Panc1 (cell line): ENCODE measurements at places on chromosomes 1 and 21. TPM values are rescaled to one million over a fixed set of nuclear protein-coding genes. Genes with fewer than 3 reads are reported as not detected.

PIK3R3 gene
- 36.3 TPM for total RNA-seq

TTC39A gene
- 8.3 TPM for total RNA-seq

CFAP74 gene
- total RNA-seq: not detected

FAM229A gene
- 6.7 TPM for total RNA-seq

NR0B2 gene
- 5.2 TPM for total RNA-seq

TP73 gene
- total RNA-seq: 4.7 TPM

AADACL3 gene
- total RNA-seq: not detected

TRIM17 gene
- 1.2 TPM for total RNA-seq

DNA sequence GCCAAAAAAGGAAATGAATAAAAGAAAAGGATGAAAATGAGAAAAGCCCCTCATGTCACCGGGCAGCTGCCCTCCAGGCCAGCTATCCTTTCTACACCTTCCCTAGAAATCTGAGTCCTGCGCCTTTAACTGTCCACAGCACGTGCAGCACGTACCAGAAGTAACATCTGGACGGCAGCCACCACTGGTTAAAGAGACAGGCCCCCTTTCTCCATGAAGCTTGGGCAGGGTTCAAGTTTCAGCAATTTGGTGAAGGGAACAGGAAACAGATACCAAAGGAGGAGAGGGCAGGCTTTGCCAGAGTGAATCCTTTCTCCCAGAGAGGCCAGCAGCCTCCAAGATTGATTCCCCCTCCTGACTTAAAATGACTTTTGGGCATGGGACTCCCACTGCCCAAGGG lies 3.6 kb upstream of the KIAA2013 start:
- DNase-seq: no peak

GRCh38 chr21:34018185-34018584 lies 55.2 kb upstream of the MRPS6 start:
- no peak for DNase-seq

DNA sequence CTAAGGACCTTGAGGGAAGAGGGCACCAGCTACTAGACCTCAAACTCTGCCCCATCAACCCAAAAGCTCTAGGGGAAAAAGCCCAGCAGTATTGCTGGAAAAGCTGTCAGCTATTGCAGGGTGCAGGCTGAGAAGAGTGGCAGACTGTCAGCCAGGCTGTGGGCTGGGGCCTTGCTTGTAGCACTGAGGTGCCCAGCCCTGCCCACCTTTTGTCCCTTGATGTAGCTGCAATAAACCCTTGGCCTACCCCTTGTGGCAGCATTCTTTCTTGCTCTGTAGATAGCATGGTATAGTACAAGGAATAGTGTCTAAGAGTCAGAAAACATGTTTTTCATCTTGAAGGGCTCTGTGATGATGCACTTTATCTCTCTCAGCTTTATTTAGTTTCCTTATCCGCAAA lies 39.4 kb downstream of the CDC14A start:
- no peak for DNase-seq

DNA sequence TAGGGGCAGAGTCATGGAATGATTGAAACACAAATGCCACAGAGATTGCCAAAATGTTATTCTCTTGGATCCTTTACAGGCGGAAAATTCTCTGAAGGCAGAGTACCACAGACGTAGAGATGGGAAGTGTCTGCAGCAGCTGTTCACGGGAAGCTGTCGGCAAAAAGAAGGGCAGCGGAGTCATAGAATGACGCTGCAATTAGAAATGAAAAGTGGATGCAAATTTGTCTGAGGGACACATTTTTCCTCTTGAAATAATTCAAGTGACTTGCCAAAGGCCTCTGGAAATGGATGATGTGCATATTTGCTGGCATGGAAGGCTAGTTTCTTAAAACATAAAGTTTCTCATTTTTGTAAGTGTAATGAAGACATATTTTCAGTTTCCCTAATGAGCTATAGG lies 77.5 kb upstream of the PLD5 start:
- DNase-seq: no peak

DNA sequence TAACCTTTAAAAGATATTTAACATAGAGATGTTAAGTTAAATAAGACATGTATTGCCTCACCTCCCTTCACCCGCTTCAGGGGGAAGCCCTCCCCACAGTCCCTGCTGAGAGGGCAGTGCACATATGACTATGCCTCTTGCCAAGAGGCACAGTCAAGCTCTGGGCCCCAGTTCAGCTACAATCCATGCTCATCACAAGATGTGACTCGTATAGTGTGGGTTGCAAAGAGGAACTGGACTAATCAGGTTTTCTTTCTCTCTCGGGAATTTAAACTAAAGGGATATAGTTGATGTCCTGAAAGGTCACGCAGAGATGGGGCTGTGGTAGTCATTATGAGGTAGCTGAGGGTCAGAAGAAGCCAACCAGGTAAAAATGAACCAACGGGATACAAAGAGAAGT lies 35.6 kb downstream of the LYST start:
- DNase-seq: no peak

GRCh38 chr1:232684371-232685105 lies 54.6 kb upstream of the SIPA1L2 start:
- DNase-seq: no peak

DNA sequence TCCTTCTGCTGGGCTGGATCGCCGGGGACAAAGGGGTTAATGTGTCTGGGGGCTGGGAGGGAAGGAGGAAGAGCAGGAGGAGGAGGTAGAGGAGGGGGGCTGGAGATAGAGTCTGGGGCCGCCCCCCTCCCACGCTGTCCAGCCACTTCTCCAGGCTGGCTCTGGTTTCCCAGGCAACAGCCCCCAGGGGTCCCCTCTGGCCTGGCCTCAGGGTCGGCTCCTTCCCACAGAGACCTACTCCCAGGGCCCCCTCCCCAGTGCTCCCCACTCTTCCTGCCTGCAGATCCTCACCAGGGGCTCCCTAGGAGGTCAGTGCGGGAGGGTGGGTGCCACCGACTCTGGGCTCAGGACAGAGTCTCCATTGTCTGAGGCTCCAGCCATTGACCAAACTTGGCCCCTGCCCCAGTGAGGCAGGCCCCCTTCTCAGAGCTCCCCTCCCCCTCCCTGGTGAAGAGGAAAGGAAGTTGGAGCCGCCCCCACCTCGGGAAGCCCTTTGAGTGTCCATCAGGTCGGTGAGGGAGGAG lies 34.1 kb downstream of the ARHGEF10L start:
- no peak for DNase-seq

- DNase-seq: peak; percentile 76
These were observed at the start of gene MRPL55 for GRCh38 chr1:228109073-228109961. TSS of gene MRPL55 (minus strand) at chr1:228109299. CDS start at chr1:228108260, 1,039 bp downstream.

DNA sequence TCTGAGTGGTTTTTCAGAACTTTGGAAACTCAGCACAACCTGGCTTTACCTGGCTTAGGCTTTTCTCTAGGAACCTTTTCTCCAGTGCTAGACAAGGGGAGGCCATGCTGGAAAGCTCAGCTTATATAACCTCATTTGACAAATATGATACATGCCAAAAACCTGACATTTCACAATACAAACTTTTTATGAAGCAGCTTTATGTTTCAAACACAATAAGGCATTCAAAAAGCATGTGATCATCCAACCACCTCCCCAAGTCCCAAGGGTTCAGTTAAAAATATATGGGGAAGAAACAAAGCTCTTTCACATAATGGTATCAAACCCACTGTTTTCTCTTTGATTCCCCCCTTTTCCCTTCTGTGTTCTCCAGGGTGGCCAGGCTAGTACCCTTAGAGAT lies 63.7 kb downstream of the ZC3H11B start:
- DNase-seq: no peak

GRCh38 chr1:237877631-237878030 lies 13.1 kb downstream of the ZP4 start:
- DNase-seq: no peak

GRCh38 chr1:107804741-107805140 lies 160.2 kb downstream of the VAV3 start:
- DNase-seq: no peak
